Foreskin keratinocyte (primary cell): ENCODE measurements at places on chromosomes 4 and X. TPM values are rescaled to one million over a fixed set of nuclear protein-coding genes. Genes with fewer than 3 reads are reported as not detected.

The NDST3 gene
- not detected in 2 replicates for polyA plus RNA-seq

The FAT1 gene
- polyA plus RNA-seq, result 76.3 and 112 TPM in 2 replicates

The MTMR8 gene
- polyA plus RNA-seq, result 0.90 and 0.93 TPM in 2 replicates

The CAPN6 gene
- polyA plus RNA-seq, result 0.08 and 0.25 TPM in 2 replicates

The PLP1 gene
- polyA plus RNA-seq, result 0.01 TPM in 1 of 2 replicates, not detected in the other

The GAGE12D gene
- polyA plus RNA-seq, result not detected in 2 replicates

The SYTL4 gene
- 0.88 and 1.1 TPM in 2 replicates for polyA plus RNA-seq

The EPHA5 gene
- not detected in 2 replicates for polyA plus RNA-seq

The DGKK gene
- not detected in 2 replicates for polyA plus RNA-seq

The OTC gene
- polyA plus RNA-seq, result not detected in 2 replicates

The ASB9 gene
- 0.80 and 0.95 TPM in 2 replicates for polyA plus RNA-seq

The EGF gene
- 0.08 and 0.30 TPM in 2 replicates for polyA plus RNA-seq
